ENCODE measurements at places on chromosomes 6 and 20. TPM values are rescaled to one million over a fixed set of nuclear protein-coding genes. Genes with fewer than 3 reads are reported as not detected.

DNA sequence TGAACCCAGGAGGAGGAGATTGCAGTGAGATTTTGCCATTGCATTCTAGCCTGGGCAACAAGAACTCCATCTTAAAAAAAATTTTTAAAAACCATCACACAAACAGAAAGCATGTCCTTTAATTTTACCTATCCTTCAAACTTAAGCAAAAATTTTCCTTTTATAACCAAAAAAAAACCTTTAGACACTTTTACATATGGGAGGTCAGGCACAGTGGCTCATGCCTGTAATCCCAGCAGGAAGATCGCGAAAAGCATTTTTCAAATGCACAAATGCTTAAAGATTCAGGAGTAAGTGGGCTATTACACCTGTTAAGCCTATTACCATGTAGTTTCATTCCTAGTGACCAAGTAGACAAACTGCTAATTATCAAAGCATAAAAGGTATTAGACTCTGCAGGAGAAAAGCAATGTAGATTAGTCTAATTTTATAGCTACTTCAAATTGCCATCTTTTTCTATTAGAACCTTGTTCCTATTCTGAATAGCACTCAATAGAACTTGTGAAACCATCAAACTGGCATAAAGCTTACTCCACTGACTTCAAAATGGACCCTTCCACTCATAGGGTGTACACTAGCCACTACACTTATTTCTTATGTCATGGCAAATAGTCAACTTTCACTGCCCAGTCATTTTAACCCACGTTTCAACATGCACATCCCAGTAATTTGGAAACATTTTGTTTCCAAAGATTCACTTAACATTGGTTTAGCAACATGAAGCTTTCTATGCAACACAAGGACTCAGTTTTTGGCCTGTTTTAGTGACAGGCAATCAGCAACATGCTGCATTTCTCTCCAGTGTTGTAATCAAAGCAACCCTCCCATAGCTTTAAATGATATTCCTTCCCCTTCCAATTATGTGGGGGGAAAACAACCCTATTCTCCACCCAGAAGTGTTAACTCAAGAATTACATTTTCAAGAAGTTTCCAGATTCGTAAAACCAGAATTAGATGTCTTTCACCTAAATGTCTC is 4.0 kb downstream of the EEF1A1 start:
- H3K27ac ChIP-seq: peak overlapping the region; percentile 59
- DNase-seq: no peak
- H3K4me1 ChIP-seq: peaks cover 19% of the 10 kb centered on the region
- no peaks in the 10 kb centered on the region for H3K27me3 ChIP-seq

GRCh38 chr6:94736236-94736635 is 841.1 kb upstream of the MANEA start:
- H3K4me3 ChIP-seq: no peak overlapping the region
- DNase-seq: no peak
- H3K4me1 ChIP-seq: no peaks in the 10 kb centered on the region
- no peaks in the 10 kb centered on the region for H3K36me3 ChIP-seq

DNA sequence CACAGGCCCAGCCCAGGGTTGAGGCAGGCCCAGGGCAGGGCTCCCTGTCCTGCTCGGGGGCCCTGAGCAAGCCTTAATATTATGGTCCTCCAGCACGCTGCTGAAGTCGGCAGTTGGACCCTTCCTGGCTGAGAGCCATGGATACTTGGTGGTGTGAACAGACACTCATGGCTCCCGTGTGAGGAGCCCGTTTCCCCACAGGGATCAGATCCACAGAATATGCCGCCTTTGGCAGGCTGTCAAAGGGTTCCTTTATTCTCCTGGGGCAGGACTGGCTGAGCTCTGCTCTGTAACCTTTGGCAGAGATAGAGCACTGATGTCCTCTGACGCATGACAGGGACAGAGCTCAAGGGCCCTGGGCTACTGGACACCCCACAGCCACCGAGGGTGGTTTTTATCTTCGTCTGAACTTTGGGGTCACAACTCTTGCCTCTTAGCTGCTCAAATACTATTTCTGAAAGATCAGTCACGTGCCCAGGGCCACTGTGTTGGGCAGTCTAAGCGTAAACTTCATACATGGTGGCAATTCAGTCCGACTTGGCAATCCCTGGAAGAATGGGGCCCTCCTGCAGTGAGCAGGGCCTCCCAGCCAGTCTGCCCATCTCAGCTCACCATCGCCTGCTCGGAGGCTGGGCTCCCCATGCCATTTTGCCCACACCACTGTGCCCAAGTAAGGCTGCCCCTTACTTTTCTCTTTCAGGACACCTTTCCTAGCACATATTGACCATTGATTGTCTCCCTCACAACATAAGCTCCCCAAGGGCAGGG is 49.1 kb downstream of the TTI1 start:
- no peaks in the 10 kb centered on the region for H3K36me3 ChIP-seq
- no peak overlapping the region for H3K4me3 ChIP-seq
- peak; percentile 34 for DNase-seq
- H3K4me1 ChIP-seq: peaks cover 66% of the 10 kb centered on the region
- H3K27ac ChIP-seq: peak overlapping the region; percentile 92

Gene ZSCAN26
- total RNA-seq: 23.7 TPM

Gene ID1
- total RNA-seq: 596 TPM

- H3K27ac ChIP-seq: no peak overlapping the region
- no peak overlapping the region for H3K4me3 ChIP-seq
- no peak for DNase-seq
- no peaks in the 10 kb centered on the region for H3K36me3 ChIP-seq
Observed at GRCh38 chr20:10366898-10367692, 66.9 kb downstream of the MKKS start.

DNA sequence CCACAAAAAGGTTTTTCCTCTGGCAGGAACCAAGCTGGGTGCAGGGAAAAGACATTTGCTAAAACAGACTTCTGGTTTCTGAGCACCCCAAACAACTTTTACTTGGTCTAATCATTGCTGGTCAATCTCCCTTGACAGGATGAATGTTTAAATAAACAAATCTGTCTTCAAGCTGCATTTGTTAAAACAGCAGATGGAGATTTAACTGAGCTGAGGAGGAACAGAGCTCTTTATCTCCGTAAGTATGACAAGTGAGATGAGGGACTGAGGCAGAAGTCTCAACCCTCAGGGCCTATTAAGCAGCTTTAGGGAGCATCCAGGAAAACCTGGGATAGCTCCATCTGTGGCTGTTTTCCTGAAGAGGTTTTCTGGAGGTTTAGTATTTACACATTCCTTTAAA is 40.6 kb downstream of the NINL start:
- no peak overlapping the region for H3K4me3 ChIP-seq
- H3K27ac ChIP-seq: peak overlapping the region; percentile 90
- peaks cover 58% of the 10 kb centered on the region for H3K4me1 ChIP-seq
- H3K36me3 ChIP-seq: no peaks in the 10 kb centered on the region
- DNase-seq: peak; percentile 27
- no peaks in the 10 kb centered on the region for H3K27me3 ChIP-seq

- no peaks in the 10 kb centered on the region for H3K27me3 ChIP-seq
- H3K4me1 ChIP-seq: no peaks in the 10 kb centered on the region
- no peak for DNase-seq
- no peak overlapping the region for H3K27ac ChIP-seq
- no peaks in the 10 kb centered on the region for H3K36me3 ChIP-seq
Observed at GRCh38 chr20:47088335-47088734, 193.7 kb downstream of the EYA2 start.

DNA sequence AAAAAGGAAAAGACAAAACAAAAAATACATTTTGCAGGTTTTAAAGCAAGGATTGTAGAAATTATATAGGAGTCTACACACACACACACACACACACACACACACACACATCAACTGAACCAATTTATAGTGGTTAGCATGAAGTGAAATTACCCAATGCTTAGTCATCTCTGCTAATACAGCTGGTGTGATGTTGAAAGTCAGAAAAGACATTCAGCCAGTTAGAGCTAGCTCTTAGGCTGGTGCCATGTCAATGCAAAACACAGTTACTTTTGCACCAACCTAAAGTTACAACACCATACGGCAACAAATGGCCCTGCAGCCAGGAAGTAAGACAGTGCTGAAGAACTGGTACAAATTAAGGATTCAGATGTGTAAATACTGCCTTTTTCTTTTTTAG is 15.2 kb downstream of the FAM210B start:
- peaks cover 16% of the 10 kb centered on the region for H3K36me3 ChIP-seq
- H3K27ac ChIP-seq: no peak overlapping the region
- no peak for DNase-seq
- no peak overlapping the region for H3K4me3 ChIP-seq
- peaks cover 18% of the 10 kb centered on the region for H3K4me1 ChIP-seq
- no peaks in the 10 kb centered on the region for H3K27me3 ChIP-seq

GRCh38 chr6:64085126-64085525 is 449.5 kb downstream of the PHF3 start:
- no peak for DNase-seq
- H3K36me3 ChIP-seq: no peaks in the 10 kb centered on the region
- no peak overlapping the region for H3K4me3 ChIP-seq
- no peaks in the 10 kb centered on the region for H3K27me3 ChIP-seq
- no peaks in the 10 kb centered on the region for H3K4me1 ChIP-seq

Gene GABRR1
- total RNA-seq: not detected

DNA sequence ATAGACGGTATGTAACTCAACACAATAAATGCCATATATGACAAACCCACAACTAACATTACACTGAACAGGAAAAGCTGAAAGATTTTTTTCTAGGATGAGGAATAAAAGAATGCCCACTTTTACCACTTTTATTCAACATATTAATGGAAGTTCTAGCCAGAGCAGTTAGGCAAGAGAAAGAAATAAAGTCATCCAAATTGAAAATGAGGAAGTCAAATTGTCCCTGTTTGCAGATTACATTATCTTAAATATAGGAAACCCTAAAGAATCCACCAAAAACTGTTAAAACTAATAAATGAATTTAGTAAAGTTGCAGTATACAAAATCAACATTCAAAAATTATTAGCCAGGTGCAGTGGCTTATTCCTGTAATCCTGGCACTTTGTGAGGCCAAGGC is 24.6 kb upstream of the ADGB start:
- no peaks in the 10 kb centered on the region for H3K27me3 ChIP-seq
- H3K27ac ChIP-seq: no peak overlapping the region
- H3K36me3 ChIP-seq: no peaks in the 10 kb centered on the region
- H3K4me1 ChIP-seq: no peaks in the 10 kb centered on the region
- DNase-seq: no peak
- no peak overlapping the region for H3K4me3 ChIP-seq

DNA sequence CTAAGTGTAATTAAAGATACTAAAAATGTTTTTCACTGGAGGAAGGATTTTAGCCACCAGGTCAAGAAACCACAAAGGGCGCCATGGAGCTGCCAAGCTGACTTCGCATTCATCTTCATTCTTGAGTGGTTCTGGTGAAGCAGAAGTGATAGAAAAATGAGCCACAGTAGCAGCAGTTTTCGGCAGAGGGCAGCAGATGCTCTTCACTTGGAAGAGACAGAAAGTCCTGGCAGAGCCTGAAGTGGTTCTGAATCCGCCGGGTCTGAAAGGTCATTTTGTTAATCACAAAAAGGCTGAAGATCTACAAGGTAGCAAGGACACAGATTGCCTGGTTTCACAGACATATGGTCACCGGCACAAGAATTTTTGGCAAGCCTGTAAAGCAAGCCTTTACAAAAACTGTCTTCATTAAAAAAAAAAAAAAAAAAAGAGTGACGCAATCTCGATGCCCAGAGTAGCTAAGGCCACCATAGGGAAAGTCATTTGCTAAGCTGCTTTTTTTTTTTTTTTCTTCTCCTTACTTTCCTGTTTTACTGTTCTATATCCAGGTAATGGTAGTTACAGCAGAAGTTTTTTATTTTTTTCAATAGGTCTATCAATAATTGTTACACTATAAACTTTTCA is 345.1 kb upstream of the AGPAT4 start:
- H3K4me3 ChIP-seq: no peak overlapping the region
- H3K27me3 ChIP-seq: no peaks in the 10 kb centered on the region
- H3K4me1 ChIP-seq: peaks cover 2% of the 10 kb centered on the region
- DNase-seq: peak; percentile 61
- H3K36me3 ChIP-seq: no peaks in the 10 kb centered on the region

Gene CD24
- total RNA-seq: 166 TPM

DNA sequence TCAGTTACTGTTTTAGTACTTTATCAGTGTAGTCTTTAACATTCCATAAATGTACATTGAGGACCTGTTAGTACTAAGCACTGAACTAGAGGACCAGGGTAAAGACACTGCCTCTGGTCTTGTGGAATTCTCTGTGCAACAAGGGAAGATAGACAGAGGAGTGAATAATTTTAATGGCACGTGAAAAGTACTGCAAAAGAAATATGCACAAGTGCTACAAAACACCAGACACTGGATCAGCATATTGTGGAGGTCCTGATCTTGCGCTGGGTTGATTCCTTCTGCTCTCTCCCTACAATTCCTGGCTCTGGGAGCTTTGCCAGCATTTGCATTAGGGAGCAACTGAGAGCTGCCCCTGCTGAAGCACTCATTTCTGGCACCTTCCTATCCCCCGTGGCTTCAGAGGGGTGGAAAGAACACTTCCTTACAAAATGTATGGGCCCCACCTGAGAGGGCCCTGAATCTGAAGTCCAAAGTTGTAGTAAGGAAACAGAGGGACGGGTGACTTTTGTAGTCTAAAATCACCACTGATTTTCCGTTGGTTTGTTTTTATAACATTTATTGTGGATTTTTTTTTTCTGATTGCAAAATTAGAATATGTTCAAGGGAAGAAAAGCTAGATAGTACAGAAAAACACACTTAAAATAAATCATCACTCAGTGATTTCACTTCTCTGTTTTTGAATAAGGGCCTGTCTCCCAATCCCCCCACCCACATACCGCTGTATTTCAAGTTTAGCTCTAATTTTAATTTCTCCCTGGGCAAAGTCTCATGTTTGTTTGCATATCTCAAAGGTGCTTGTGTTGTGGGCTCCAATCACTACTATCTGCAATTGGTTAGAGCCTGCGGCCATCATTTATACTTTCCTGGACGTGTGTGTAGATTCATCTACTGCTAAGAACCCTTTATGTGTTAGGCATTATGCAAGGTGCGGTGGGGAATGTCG is 4.9 kb downstream of the PKIG start:
- no peak overlapping the region for H3K4me3 ChIP-seq
- peak overlapping the region; percentile 53 for H3K27ac ChIP-seq
- DNase-seq: no peak
- H3K36me3 ChIP-seq: no peaks in the 10 kb centered on the region

DNA sequence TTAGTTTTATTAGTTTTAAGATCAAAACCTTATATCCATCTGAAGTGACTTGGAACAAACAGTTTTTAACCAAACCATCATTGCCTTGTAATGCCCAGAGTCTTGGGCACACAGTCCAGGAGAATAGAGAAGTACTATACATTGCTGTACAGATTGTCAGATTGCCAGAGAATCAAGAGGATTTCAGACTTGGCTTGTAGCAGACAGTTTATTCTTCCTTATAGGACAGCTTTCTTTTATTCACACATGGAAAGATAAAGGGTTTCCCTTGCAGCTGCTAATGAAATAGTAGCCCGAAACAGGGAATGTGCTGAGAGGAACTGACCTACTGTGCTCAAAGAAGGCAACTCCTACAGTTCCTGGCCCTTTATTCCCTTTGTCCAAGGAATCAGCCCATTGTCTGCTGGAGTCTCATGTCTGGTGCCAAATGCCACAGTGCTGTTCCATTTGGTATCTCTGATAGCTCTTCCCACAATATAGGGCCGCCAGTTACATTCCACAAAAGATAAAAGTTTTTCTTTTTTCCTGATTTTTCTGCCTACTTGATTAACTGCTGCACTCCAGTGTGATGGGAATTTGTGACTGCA is 30.6 kb downstream of the DCBLD1 start:
- no peak overlapping the region for H3K4me3 ChIP-seq
- DNase-seq: peak; percentile 42
- no peaks in the 10 kb centered on the region for H3K4me1 ChIP-seq
- no peak overlapping the region for H3K27ac ChIP-seq
- H3K27me3 ChIP-seq: no peaks in the 10 kb centered on the region

Gene PFDN6
- 72.8 TPM for total RNA-seq

- no peaks in the 10 kb centered on the region for H3K27me3 ChIP-seq
- H3K27ac ChIP-seq: peak overlapping the region; percentile 91
- DNase-seq: peak; percentile 82
- H3K36me3 ChIP-seq: no peaks in the 10 kb centered on the region
- H3K4me3 ChIP-seq: no peak overlapping the region
- H3K4me1 ChIP-seq: peaks cover 28% of the 10 kb centered on the region
Observed at GRCh38 chr6:139981768-139982181, 607.3 kb upstream of the CITED2 start.

Gene NEU1
- total RNA-seq: 26.6 TPM

Data from cardiac muscle cell (in vitro differentiated cells and primary cell).